Thoracic aorta (tissue), 2 donors: ENCODE measurements at places on chromosomes 2 and 18.

- DNase-seq, result no peak
Measured at GRCh38 chr2:61710711-61711110, 143.1 kb downstream of the FAM161A start.

- no peak for DNase-seq
Measured at GRCh38 chr2:157170299-157170698, 87.2 kb upstream of the GALNT5 start.

GRCh38 chr2:155218945-155219344, 520.5 kb downstream of the KCNJ3 start:
- no peak for DNase-seq

GRCh38 chr2:232076736-232077135, 115.2 kb downstream of the DIS3L2 start:
- DNase-seq, result no peak

- DNase-seq, result no peak
Measured at GRCh38 chr2:158395166-158395565, 61.4 kb downstream of the CCDC148 start.

DNA sequence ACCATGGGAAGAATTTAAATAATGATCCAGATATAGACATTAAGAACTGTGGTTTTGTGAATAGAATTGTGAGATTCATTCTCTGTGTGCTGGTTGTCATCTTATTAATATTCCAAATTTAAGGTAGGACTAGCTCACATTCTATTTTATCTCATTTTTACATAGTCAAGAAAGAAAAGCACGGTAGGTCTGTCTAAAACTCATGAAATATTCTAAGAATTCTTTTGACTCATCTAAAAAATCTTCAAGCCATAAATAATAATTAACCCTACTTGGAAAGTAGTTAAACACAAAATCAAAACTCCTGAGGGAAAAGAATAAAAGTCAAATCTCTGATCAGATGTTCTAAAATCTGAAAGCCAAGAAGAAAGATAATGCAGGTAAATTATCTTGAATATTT, 388.8 kb upstream of the CHAC2 start:
- DNase-seq, result no peak

DNA sequence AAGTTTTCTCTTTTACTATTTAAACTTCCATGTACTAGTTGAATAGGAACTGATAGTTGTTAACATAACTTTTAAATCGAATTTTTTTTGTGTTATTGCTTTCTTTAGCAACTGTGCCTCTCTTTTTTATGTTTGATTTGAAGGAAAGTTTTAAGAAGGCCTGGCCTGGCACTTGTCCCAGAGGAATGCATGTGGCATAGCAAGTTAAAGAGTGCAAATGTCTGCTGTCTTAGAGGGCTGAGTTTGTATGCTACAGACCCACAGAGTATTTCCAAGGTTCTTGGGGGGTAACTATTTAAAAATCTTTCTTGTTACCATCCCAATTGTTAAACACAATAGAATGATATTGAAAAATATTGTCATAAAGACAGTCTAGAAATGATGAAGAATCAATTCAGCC, 47.0 kb downstream of the MTCL1 start:
- no peak for DNase-seq

DNA sequence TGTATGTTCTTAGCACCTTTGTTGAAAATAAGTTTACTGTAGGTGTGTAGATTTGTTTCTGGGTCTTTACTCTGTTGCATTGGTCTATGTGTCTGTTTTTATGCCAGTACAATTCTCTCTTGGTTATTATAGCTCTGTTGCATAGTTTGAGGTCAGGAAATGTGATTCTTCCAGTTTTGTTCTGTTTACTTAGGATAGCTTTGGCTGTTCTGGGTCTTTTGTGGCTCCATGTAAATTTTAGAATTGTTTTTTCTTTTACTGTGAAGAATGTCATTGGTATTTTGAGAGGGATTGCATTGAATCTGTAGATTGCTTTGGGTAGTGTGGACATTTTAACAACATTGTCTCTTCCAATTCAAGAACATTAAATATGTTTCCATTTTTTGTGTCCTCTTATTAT, 69.1 kb downstream of the ANKRD62 start:
- no peak for DNase-seq

GRCh38 chr2:58035352-58035751, 11.3 kb upstream of the VRK2 start:
- no peak for DNase-seq
